ENCODE measurements at places on chromosomes 5 and 9.

GRCh38 chr5:156670615-156671014 is 179.5 kb upstream of the PPP1R2B start:
- no peak for DNase-seq

- DNase-seq, result no peak
These were observed 161.3 kb downstream of the RAPGEF6 start for GRCh38 chr5:131473731-131474130.

- DNase-seq, result no peak
These were observed 41.4 kb upstream of the IL7R start for GRCh38 chr5:35815089-35815936.

GRCh38 chr5:72408127-72408526 is 88.0 kb downstream of the PTCD2 start:
- DNase-seq, result no peak

- no peak for DNase-seq
These were observed 59.6 kb downstream of the ACTBL2 start for GRCh38 chr5:57422993-57423392.
